ENCODE measurements at places on chromosomes 12 and 14.

- no peak for DNase-seq
Measured at GRCh38 chr12:12176402-12176801, 90.4 kb downstream of the LRP6 start.

DNA sequence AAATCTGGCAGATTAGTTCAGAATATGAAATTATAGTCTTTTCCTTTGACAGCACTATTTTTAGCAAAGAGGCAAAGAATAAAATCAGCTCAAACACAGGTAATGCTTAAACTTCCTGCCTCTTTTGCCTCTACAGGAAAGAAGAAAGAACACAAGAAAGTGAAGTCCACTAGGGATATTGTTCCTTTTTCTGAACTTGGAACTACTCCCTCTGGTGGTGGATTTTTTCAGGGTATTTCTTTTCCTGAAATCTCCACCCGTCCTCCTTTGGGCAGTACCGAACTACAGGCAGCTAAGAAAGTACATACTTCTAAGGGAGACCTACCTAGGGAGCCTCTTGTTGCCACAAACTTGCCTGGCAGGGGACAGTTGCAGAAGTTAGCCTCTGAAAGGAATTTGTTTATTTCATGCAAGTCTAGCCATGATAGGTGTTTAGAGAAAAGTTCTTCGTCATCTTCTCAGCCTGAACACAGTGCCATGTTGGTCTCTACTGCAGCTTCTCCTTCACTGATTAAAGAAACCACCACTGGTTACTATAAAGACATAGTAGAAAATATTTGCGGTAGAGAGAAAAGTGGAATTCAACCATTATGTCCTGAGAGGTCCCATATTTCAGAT is 17.4 kb downstream of the TMPO start:
- DNase-seq, result peak; percentile 48

GRCh38 chr12:111033281-111034082 is 113.1 kb upstream of the MYL2 start:
- no peak for DNase-seq

DNA sequence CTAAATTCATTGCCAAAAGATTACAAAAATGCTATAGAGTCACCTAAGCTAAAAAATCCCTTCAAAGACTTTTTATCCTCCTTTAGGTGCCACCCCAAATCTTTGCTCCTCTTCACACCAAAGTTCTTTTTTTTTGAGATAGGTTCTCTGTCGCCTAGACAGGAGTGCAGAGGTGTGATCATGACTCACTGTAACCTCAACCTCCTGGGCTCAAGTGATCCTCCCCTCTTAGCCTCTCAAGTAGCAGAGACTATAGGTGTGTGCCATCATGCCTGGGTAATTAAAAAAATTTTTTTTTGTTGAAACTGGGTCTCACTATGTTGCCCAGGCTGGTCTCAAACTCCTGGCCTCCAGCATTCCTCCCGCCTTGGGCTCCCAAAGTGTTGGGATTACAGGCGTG is 47.9 kb downstream of the WDHD1 start:
- DNase-seq, result no peak

GRCh38 chr14:88063811-88064210 is 58.9 kb downstream of the GPR65 start:
- DNase-seq, result no peak

DNA sequence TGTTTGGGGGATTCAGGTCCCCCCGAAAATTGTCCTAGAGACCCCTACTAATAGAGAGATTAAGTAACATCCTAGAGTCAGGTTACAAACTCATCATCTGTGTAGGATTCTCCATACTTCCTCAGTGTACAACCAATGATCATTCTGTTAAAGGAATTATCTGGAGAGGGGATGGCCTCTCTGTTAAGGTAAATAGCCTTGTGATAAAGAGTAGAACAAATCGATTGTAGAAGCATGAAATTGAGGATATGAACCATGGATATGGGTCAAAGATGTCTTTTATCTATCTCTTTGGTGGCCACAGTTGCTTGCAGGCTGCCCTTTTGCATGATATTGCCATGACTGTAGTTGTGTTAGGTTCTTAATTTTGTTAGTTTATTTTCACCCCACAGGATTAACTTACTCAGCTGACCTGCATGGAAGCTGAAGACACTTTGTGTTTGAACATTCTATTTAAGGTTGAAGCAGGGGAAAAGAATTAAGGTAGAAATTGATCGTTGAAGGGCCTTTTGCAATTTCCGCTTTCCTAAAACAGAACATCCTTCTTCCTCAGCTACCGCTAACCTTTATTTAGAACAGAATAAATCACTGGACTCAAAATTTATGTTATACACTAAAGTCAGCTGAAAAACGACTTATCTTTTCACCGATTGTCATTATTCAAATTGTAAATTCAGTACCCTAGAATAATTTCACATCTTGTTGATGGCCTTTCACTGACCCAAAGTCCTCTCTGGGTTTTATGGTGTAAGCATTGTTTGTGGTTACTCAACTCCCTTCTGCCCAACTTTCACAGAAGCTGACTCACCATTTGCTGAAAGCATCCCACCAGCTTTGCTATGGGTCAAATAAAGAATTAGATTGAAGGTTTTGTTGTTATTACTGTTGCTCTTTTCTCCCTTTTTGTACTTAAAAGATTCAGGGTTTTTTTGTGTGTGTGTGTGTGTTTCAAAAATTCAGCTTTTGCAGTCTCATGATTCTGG is 52.3 kb downstream of the IRAK3 start:
- no peak for DNase-seq

GRCh38 chr14:31718585-31718984 is 157.4 kb downstream of the NUBPL start:
- no peak for DNase-seq

DNA sequence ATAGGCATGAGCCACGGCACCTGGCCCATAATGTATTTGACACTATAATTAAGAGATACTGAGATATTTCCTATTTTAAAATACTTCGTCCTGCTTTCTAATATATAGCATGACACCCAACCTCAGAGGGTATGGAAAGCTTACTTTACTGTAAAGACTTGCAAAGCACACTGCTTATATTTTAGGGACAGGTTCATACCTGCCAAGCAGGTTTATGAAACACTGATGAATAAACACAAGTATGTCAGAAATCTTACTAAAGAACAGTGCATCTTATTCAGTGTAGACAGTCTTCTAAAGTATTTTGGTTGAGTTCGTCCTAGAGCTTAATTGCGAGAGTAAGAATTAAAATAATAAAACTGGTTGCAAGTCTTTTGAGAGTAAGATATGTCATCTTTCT is 65.4 kb downstream of the PPFIBP1 start:
- no peak for DNase-seq

DNA sequence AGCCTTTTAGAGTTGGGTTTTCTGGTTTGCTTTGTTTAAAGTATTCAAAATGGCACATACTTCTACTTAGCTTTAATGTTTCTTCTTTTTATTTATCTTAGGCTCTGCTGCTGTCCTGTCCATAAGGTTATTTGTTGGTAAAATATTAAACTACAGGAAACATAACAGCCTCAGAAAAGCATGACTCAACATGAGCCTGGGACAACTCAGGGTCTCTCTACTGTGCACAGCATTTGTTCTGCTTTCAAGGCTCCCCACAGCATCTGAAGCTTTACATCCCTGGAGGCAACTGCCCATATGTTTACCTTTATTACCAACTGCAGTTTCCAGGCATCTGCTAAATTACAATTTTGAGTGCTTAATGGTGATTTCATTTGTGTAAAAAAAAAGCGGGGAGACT is 954.2 kb upstream of the FBXO33 start:
- DNase-seq, result no peak

GRCh38 chr12:15662303-15662980 is 126.7 kb downstream of the EPS8 start:
- DNase-seq, result no peak

DNA sequence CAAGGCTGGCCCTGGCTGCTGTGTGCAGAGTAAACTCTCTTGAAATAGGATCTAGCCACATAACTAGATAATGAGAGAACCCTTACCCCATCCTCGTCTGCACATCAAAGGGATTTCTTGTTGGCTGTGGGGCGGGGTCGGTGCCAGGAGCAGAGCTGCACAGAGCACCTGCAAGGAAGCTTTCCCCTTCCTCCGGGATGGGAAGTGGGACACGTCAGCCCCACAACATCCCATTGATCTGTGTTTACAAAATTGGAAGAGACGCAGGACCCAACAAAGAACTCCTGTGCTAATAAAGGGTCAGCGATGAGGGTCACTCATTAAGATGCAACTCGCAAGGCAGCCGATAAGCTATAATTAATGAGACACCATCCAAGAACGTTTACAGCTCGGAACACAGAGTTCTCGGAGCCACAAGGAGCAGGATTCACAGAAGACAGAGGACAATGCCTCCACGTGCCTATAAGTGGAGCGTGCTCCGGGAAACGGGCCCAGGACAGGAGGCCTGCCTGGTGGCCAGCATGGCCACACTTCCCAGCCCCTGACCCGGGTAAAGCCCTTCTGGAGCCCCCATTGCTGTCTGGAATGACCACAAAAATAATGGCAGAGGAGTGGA is 171.5 kb downstream of the SLC15A4 start:
- DNase-seq, result no peak

GRCh38 chr14:36091096-36091495 is 85.4 kb downstream of the PTCSC3 start:
- DNase-seq, result no peak

- DNase-seq, result no peak
Measured at GRCh38 chr12:41327096-41327895, 139.2 kb downstream of the PDZRN4 start.

GRCh38 chr14:46136456-46136855 is 515.1 kb downstream of the RPL10L start:
- no peak for DNase-seq

DNA sequence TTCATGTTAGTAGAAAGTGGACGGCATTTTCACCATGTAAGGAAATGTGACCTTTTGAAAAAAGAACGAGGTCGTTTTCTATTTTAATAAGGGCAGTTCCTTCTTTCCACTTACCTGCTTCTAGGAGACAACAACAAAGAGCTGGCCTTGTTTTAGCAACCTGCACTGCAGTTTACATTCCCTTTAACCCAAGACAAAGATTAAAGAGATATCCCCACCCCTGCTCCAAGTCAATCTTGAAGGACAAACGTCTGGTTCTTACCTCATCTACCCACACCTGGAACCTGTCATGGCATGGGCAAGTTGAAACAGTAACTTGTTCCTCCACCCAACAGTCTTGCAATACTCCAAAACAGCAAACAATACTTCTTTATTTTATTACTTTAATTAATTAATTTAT is 32.7 kb downstream of the ZCCHC8 start:
- DNase-seq, result no peak

DNA sequence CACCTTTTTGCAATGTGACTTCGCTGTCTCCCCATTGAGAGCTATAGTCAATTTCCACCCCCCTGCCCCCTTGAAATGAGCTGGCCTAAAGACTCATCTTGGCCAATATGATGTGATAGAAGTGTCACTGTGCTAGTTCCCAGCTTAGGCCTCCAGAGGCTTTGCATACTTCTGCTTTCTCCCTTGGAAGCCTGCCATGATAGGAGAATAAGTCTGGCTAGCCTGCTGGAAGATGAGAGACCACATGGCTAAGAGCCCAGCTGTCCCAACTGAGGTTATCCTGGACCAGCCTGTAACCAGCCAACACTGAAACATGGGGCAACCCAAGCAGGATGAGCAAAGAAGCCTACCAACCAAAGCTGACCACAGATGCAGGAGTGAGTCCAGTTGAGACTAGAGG is 196.9 kb downstream of the GRIN2B start:
- no peak for DNase-seq

DNA sequence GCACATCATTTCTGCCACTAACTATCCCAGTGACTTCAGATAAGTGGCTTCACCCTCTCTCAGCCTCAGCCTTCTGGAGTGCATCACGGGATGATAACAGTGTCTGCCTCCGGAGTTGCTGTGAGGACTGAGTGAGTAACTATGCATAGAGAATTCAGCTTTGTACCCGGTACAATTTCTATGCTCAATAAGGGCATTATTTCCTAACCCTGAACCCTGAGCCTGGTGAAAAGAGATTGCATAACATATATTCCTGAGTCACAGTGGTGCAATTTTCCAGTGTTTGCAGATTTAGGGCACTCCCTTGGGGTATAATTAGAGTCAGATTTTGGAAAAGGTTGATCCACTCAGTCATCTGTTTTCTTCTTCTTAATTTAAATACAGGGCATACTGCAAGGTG is 181.1 kb downstream of the PTPN11 start:
- no peak for DNase-seq

GRCh38 chr12:47839214-47839876 is 19.6 kb upstream of the HDAC7 start:
- DNase-seq, result no peak

DNA sequence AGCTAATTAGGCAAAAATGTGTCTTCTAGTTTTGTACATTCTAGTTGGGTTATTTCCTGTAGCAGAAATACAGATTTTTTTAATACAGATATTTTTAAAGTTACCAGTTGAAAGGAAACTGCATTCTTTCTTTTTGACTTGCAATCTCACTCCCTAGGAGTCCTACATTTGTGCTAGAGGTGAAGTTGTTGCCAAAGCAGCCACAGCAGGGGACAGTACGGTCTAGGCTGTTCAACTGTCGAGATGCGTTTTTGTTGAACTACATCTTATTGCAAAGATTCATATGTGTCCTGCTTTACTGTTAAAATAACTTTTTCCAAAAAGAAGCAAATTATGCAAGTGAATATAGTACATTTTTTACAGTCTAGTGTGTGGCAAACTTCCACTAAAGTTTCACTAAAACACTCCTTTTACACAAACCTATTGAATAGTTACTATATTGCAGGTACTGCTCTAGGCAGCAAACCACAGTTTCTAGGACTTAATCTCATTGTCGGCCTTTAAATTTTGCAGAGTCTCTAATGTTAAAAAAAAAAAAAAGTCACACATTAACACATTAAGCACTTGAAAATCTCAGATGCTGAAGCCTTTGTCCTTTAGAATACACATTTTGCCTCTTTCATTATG is 30.2 kb upstream of the SRGAP1 start:
- DNase-seq, result peak; percentile 28

DNA sequence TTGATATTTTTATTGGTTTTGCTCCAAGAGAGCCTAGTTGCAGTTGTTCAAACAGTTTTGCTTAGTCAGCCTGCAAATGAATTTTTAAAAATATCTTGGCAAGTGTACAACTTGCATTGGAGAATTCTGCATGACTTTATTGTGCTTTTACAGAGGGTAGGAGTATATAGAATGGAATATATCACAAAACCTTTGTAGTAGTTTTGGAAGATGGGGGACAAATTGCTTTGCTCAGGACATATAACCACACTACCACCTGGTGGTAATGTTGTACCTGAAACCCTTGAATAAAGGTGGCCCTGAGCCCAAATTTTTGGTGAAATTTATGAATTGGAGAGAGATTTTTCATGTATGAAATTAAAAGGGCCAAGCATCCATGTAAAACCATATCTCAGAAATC is 645.2 kb downstream of the MED13L start:
- no peak for DNase-seq

DNA sequence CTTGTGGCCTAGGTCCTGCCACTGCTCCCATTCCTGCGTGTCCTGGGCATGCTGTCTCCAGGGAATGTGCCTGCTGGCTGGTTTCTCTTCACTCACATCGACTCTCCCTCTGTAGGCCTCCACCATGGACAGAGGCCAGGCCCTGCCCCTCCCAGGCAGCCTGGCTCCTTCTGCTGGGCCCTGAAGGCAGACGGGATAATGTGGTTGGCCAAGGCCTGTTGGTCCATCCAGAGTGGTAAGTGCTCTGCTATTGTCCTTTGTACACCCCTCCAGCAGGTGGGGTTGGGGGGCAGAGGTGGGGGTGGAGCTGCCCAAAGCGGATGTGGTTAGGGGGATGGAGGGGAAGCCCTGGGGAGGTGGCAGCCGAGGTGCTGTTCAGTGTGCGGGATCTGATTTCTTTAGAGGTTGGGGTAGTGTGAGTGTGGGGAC is 9.5 kb upstream of the NR4A1 start:
- DNase-seq, result no peak

- DNase-seq, result no peak
Measured at GRCh38 chr12:108806921-108807320, 50.5 kb downstream of the SSH1 start.

- no peak for DNase-seq
Measured at GRCh38 chr12:38157933-38158401, 158.6 kb upstream of the ALG10B start.
